Stimulated activated CD4-positive, alpha-beta T cell treated with anti-CD3 and anti-CD28 coated beads, Interleukin-12 subunit alpha, Interleukin-12 subunit beta, amount 100 ng/mL, for 24 hours (primary cell): ENCODE measurements at places on chromosomes 7 and 10.

GRCh38 chr10:92142512-92142911, 148.4 kb downstream of the CPEB3 start:
- no peak for DNase-seq

DNA sequence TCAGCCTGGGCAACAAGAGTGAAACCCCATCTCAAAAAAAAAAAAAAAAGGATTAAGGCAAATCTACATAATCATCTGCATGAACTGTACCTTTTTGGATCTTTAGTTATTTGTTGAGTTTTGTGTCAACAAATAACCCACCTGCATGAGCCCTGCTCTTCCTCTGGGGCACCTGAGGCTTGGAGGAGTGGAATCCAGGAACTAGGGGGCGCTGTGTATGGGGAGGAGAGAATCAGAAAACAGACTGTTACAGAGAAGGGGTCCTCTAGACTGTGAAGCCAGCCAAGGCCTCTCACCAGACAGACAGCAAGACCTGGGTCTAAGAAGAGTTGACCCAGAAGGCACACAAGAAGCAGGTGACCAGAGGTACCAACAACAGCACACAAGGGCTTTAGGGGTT, 682.8 kb upstream of the NRP1 start:
- DNase-seq: no peak

DNA sequence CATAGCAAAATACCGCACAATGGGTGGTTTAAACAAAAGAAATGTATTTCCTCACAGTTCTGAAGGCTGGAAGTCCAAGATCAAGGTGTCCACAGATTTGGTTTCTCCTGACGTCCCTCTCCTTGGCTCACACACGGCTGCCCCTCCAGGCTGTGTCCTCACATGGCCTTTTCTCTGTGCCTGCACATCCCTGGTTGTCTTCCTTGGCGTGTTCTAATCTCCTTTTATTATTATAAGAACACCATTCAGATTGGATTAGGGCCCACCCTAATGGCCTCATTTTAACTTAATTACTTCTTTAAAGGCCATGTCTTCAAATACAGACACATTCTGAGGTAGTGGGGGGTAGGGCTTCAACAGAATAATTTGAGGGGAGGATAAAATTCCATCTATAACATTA, 87.9 kb downstream of the FZD1 start:
- DNase-seq: no peak

DNA sequence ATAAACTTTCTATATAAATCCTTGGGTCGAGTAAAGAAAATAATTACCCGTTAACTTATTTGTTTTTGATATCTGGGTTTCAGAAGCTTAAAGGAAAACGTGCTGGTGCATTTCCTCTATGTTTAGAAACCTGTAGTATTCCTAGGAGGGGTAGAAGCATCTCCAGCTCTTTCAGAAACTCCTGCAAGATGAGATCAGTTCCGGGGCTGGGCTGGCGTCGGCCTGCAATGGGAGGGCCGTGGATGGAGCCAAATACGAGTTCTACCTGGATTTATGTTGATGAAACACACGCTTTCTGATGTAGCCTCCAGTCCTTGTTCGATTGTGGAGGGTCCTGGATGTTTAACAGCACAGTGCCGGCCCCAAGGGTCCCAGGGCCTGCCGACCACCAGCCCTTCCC, 35.8 kb upstream of the DIP2C start:
- DNase-seq: no peak

DNA sequence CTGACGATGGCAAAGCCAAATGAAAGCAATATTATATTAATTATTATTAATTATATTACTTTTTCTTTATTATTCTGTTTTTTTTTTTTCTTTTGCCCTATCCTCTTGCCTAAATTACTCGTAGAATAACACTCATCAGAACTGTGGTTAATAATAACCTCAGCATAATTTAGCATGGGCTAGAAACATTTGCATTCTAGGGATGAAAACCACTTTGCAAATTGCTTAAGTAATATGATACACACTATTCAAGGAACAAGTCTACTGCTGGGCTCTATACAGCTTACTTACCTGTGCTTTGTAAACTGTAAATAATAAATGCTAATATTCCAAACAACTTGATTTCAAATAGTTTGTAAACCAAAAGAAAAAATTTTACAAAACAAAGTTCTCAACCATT, 375.8 kb downstream of the HGF start:
- no peak for DNase-seq

- DNase-seq: no peak
These were observed 75.9 kb upstream of the ZNF746 start for GRCh38 chr7:149573519-149573918.

GRCh38 chr7:155234158-155234492, 63.6 kb upstream of the INSIG1 start:
- no peak for DNase-seq

GRCh38 chr10:47233631-47234030, 66.4 kb upstream of the GDF10 start:
- no peak for DNase-seq

- DNase-seq: no peak
These were observed 94.5 kb downstream of the ETV1 start for GRCh38 chr7:13894954-13895353.
